ENCODE measurements at places on chromosomes 3 and 15. TPM values are rescaled to one million over a fixed set of nuclear protein-coding genes. Genes with fewer than 3 reads are reported as not detected.

PDE8A gene
- 17.0 TPM for total RNA-seq

ATP10A gene
- 57.9 TPM for total RNA-seq

DNA sequence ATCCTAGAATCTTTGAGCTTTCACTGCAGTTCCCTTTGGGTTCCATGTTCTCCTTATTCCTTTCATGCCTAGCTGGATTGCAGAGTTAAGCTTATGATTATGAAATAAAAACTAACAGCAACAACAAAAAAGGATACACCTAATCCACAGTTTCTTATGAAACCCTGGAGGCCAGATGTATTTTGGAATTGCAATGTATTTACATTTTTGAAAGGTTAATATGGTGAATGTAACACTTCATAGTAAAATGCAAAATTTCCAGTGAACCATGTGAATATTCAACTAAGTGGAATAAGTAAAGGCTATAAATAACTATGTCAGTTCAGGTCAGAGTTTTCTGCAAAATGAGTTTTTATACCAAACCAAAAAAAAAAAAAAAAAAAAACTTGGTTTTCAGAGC, 65.8 kb upstream of the FLNB start:
- DNase-seq: no peak

DNA sequence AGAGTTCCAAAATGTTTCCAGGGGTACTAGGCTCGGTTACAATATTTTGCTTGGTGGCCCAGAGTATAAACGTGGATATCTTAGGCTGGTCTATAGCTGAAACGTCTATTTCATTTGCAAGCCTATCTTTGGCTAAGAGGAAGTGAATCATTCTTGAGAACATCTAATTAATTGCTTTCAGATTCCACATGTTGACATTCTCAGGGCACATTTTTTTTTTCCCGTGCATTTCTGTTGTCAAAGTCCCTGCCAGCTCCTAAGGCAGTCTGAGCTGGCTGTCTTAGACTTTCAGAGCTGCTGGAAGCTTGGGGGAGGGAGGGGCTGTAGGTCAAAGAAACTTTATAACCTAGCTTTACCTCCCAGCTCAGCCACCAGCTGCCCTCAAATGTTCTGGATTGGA, 23.2 kb upstream of the LAMP3 start:
- DNase-seq: no peak

- no peak for DNase-seq
These were observed 72.5 kb upstream of the P3H2 start for GRCh38 chr3:190193210-190193609.

DNAH1 gene
- total RNA-seq: 25.7 TPM

SLC6A20 gene
- not detected for total RNA-seq

DNA sequence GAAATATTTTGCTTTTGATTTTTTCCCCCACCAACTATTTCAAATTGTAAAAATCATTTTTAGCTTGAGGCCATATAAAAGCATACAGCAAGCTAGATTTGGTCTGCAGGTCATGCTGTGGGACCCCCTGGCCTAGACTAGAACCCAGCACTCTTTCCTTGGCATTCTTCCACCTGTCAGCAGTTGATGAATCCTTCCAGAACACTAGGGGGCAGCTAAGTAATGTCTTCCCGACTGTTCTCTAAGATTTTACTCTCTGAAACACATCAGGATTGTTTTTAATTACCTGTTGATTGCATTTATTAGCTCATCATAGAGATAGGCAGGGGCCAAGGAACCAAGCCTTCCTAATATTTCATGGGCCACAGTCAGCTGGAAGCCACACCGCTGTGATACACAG, 174.5 kb downstream of the CACNA1D start:
- no peak for DNase-seq

ATP13A5 gene
- total RNA-seq: not detected

GRCh38 chr3:24673596-24673995, 178.9 kb upstream of the THRB start:
- no peak for DNase-seq

GRCh38 chr3:35305406-35305805, 333.9 kb upstream of the ARPP21 start:
- DNase-seq: no peak

RBP2 gene
- total RNA-seq: not detected

DNA sequence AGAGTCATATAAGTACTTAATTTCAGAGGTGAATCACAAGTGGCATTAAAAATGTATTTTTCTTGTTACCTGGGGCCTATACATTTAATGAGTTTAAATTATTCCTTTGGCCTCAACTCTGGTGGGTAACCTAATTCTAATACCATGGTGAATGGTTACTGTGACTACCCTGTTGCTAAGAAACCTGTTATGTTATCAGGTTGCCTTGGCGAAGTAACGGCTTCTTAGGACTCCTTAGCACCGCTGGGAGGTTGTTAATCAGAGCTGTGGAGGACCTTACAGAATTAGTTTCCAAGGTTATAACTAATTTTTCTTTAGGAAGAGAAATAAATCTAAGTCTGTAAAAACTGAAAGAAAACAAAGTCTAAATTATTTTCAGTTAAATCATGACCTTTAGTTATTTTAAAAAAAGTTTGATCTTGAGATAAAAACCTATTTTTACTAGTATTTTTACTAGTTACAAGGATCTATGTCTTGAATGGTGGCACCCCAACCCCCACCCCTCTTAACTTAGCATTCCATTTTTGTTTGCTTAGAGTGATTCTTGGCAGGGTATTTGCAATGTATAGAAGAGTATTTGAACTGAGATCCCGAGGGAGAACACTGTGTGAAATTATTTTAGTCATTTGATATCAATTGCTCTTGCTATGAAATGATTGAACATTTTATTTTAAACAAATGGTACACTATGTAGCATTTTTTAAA, 155.5 kb downstream of the FNDC3B start:
- no peak for DNase-seq

- peak; percentile 41 for DNase-seq
These were observed 37.6 kb upstream of the SLC9A9 start for GRCh38 chr3:143885780-143886427.

DNA sequence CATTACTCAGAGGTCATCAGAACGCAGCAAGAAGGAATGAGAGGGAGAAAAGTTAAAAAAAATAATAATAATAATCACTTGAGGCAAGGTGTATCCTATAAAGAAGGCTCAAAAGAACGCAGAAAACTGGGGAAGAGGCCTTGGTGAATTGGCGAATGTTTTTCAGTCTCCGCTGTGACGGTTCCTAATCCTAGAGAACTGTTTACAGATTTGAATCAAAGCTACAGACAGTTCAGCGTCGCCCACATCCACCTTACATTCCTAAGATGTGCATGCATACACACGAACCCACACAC, 634 bp downstream of the ZMAT3 start:
- DNase-seq: no peak

- no peak for DNase-seq
These were observed 168.6 kb downstream of the STT3B start for GRCh38 chr3:31701286-31701685.

DNA sequence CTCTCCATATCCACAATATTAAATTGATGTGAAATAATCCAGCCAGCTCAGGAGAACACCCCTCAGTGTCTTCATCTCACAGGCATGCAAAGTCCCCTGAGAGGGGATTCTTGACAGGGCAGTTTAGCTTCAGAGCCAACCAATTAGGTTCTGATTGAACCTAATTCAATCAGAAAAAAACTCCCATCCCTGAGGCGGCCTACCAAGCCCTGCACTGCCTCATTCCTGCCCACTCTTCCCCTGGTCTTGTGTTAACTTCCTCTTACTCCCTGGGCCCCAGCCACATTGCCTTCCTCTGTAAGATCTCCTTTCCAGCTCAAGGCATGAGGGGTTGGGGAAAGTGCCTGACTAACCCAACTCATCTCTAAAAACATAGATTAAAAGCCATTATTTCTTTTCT, 46.1 kb downstream of the FRMD4B start:
- DNase-seq: no peak

DNA sequence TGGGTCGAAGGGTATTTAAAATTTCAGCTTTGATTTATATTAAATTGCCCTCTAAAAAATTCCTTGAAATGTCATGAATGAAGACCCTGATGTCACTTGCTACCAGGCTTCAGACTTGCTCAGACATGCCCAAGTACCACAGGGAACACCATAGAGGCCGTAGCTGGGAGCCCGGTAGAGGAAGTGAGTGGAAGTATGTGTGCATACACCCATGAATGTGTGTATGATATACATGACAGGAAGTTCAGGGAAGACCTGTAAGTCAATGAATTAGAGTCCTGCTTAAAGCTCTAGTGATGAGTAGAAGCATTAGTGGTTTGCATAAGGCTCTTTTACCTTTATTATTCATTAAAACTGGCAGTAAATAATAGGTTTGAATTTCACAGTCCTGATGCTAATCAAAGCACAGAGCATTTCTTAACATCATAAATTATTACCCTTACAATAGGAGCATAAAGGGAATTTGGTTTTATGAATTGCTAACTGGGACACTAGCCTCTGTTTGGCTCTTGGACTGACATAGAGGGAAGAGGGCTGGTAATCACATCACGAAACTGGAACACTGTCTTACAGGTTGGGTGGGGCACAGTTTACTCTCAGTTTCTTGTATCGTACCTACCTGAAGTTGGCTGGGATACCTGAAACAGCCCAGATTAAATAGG, 144.4 kb downstream of the CHST2 start:
- no peak for DNase-seq

- no peak for DNase-seq
These were observed 113.3 kb upstream of the MBNL1 start for GRCh38 chr3:152155246-152156020.

FOXL2 gene
- total RNA-seq: not detected

- peak; percentile 39 for DNase-seq
These were observed 559 bp upstream of the LRRN1 start for GRCh38 chr3:3798631-3799113.

- no peak for DNase-seq
These were observed 1.7 kb downstream of the FLNB start for GRCh38 chr3:58009749-58010535.

- no peak for DNase-seq
These were observed 373.0 kb upstream of the PROK2 start for GRCh38 chr3:72157748-72158638.

- DNase-seq: no peak
These were observed 68.4 kb downstream of the TLE3 start for GRCh38 chr15:70029297-70029701.

GRCh38 chr3:39127269-39127907, 19.9 kb downstream of the TTC21A start:
- DNase-seq: no peak

GRCh38 chr15:63250312-63250965, 27.0 kb upstream of the APH1B start:
- no peak for DNase-seq

DNA sequence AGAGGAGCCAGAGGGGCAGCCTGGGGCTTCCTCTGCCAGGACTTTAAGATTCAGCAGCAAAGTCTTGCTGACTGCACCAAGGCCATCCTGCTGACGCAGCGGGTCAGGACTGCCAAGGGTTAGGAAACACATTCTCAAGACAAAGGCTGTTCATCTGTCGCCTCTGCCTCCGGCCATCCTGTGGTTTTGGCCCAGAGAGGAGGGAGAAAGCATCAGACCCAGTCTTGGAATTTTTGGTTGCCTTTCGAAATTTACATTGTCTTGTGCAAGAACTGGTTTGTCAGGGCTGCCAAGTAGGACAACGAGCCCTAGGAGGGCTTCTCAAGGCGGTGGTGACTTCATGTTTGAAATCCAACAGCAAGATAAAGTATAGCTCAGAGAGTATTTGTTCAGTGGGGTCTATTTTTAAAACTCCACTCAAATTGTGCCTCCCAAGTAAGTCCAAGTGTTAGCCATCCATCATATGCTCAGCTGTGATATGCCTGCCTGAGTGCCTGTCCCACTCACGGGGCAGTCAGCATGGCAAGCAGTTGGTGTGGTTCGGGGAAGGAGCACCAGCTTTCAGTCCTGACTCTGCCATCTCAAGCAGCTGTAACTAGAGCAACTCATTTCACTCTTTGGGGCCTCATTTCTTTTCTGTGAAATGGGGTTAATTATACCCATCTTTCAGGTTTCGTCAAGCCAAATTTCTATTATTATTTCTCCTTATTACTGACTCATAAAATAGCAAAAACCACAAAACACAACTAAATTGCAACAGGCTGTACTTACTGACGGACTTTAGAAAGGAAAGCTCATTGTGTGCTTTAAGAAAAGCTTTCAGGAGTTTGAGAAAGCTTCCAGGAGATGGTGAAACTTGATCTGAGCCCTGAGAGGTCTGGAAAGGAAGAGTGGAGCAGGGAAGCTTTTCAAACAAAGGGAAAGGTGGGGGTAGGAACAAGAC, 42.4 kb upstream of the RHO start:
- DNase-seq: no peak

DNA sequence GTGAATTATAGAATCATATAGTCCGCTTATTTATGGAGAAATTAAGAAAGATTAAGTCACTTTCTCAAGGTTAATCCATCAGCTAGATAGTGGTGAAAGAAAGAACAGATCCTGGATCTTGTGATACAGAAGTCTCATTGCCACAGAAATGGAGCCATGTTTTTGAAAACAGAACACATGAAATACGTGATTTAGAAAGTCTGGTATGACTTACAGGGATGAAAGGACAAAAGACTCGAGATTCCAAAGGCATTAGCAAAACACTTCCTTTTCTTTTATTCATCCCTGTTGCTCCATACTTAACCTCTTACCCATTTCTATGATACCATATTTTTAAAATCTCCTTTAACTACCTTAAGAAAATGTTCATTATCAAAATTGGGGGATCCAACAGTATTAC, 40.0 kb upstream of the TEX9 start:
- DNase-seq: no peak

DNA sequence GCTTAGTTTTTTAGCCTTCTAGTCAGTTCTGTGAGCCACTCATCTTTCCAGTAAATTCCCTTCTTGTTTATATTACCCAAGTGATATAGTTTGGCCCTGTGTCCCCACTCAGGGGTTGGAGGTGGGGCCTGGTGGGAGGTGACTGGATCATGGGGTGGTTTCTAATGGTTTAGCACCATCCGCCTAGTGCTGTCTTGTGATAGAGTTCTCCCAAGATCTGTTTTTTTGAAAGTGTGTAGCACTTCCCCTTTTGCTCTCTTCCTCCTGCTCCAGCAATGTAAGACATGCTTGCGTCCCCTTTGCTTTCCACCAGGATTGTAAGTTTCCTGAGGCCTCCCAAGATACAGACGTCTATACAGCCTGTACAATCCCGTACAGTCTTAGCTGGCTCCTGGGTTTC, 53.7 kb upstream of the INO80 start:
- DNase-seq: no peak

CXCR6 gene
- total RNA-seq: 18.0 TPM

DNA sequence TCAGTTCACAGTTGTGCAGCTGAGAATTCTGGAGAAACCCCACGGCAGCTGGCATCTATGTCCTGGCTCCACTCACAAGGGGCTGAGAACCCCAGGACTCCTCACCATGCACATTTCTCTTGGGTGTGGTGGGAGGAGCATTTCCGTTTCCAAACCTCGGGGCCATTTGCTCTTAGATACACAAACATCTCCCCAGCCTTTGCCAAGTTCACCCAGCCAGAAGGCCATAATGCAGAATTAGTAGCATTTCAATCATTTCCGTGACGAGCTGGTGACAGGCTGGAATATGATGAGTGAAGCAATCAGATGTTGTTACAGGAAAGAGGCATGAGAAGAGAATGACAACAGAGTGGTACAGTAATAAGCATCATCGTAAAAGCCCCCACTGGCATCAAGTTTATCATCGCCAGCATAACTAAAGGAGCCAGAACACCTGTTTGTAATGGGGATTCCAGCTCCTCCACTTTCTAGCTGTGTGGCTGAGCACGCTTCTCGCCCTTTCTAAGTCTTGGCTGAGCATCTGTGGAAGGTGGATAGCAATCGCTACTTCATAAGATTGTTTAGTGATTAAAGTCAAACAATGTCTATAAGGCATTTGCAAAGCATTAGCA, 82.0 kb downstream of the LIPC start:
- no peak for DNase-seq
